Thoracic aorta (tissue), 2 donors: ENCODE measurements at places on chromosomes 6 and 20. TPM values are rescaled to one million over a fixed set of nuclear protein-coding genes. Genes with fewer than 3 reads are reported as not detected.

The TBX18 gene
- total RNA-seq = 53.5 TPM

The SMLR1 gene
- not detected for total RNA-seq

The SRXN1 gene
- total RNA-seq = 49.4 TPM

The GNAS gene
- 943 TPM for total RNA-seq

The AFG1L gene
- total RNA-seq = 21.7 TPM

The USP49 gene
- 3.8 TPM for total RNA-seq

The IRF4 gene
- total RNA-seq = 1.8 TPM

The SIRPB1 gene
- 1.4 TPM for total RNA-seq

The CMTR1 gene
- total RNA-seq = 26.1 TPM

The RIPOR3 gene
- total RNA-seq = 4.5 TPM

The KCNK17 gene
- 11.6 TPM for total RNA-seq
